ENCODE measurements at places on chromosomes 6 and 20. TPM values are rescaled to one million over a fixed set of nuclear protein-coding genes. Genes with fewer than 3 reads are reported as not detected.

DNA sequence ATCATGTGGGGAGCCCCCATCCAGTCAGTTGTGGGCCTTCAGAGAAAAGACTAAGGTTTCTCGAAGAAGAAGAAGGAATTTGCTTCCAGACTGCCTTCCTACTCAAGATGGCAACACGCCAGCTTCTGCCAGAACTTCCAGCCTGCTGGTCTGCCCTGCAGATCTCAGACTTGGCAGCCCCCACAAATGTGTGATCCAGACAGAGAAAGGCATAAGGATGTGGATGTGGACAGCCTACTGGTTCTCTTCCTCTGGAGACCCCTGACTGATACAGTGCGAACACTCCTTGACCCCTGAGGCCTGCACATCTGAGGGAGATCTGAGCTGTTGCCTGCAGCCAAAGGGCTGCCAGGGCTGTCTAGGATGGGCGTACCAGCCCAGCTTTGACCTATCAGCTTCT, 8.6 kb downstream of the GABRR1 start:
- no peak for DNase-seq

- DNase-seq = no peak
Measured at GRCh38 chr6:29112135-29112534, 4.3 kb downstream of the OR2J3 start.

The TMEM200A gene
- 18.5 TPM for total RNA-seq

The PPP1R14C gene
- total RNA-seq = 0.27 TPM

The ARFGEF3 gene
- total RNA-seq = 7.4 TPM

DNA sequence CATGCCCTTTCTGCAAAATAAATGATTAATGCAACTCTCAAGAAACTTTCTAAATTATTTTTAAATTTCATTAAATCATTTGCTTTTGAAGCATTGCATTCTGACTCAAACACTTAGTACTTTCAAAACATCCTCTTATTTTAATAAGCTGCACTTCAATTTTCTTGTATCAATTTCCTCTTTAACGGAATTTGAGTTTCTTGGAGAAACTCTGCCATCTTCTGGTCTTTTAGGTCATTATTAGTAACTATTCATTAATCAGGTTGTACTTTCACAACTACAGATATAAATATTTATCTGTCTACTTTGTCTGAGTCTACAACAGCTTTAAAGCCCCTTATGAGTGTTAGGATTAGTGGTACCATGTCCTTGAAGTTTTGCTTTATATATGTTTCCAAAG, 30.2 kb downstream of the TMX4 start:
- DNase-seq = no peak

- no peak for DNase-seq
Measured at GRCh38 chr6:86683132-86683908, 254.0 kb upstream of the HTR1E start.

- DNase-seq = no peak
Measured at GRCh38 chr6:21597801-21598673, 4.5 kb downstream of the SOX4 start.

DNA sequence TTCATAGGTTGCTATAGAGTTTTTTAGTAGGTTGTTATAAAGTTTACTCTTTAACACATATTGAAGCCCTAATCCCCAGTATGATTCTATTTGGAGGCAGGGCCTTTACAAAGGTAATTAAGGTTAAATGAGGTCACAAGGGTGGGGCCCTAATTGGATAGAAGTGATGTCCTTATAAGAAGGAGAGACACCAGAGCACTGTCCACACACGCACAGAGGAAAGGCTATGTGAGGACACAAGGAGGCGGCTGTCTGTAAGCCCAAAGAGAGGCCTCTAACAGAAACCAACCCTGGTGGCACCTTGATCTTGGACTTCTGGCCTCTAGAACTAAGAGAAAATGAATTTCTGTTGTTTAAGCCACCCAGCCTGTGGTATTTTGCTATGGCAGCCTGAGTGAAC, 98.5 kb downstream of the GJA10 start:
- no peak for DNase-seq

DNA sequence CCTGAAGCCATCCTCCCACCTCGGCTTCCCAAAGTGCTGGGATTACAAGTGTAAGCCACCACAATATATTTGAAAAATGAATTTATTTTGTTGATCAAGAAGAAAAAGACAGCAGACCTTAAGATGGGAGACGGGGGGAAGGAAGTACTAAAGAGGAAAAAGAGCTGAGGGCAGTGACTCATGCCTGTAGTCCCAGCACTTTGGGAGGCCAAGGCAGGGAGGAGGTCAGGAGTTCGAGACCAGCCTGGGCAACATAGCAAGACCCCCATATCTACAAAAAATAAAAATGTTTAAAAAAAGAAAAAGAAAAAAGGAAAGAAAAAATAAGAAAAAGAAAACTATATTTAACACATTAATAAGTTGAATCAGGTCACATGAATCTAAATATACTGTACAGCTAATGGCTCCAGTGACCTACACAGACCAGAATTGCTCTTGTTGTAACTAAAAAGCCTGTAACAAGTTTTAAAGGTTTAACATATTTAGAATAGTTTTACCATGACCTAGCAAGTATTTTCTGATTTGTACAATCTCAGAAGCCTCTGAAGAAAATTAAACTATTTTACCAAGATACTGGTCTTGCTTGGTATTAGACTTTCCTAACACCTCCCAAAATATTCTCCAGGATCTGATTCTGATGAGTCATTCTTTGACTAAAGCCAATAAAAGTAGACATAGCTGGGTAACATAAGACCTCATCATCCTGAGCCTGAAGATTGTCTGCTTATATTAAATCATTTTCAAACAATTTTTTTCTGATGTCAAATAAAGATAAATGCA, 4.3 kb upstream of the AKIRIN2 start:
- DNase-seq = no peak

The MACROD2 gene
- total RNA-seq = 13.8 TPM

- DNase-seq = no peak
Measured at GRCh38 chr6:414447-414846, 22.9 kb downstream of the IRF4 start.

DNA sequence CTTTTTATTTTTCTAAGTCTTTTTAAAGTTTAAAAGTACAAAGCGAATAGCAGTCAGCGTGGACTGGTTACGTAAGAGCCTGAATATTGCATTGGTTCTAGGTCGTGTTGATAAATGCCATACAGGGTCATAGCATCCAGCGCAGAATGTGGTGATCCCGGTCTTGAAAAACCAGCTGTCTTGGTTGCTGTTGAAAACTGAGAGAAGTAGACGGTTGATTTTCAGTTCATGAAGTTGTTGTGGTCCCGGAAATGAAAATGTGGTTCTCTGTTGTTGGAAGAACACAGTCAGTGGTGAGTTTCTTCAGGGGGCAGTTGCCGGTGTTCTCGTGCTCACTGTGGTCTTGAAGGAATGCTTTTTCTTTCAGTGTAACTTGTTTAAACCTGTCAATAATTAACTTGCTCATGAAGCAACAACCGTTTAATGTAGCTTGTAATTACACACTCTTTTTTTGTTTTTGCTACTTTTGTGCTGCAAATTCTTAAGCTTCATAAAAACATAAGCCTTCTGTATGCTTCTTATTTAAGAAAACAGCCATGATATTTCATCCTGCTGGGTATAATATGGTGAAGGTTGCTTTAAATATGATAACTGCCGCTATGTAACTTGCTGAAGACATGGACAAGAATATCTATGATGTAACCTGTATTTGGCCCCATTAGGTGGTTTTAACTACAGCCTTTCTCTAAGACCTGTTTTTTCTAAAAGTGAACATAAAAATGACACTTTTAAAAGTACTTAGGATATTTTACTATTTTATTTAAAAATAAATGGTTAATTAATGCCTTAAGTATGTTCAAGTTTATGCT, 64.8 kb upstream of the KIF25 start:
- no peak for DNase-seq

DNA sequence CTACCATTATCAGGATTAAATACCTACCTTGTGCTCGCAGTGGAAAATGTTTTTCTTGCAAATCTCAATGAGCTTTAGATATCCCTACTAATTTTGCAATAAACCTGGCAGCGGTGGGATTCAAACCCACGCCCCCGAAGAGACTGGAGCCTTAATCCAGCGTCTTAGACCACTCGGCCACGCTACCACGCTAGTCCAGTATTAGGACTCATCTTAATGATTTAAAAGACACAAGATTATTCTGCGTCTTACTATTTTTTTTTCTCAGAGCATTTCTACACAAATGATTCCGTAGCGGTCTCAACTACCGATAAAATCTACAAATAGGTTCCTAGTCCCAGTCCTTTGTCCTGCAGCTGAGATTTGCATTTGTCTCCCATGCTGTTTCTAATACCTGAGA, 35.2 kb upstream of the ZSCAN23 start:
- no peak for DNase-seq

The CRYBG1 gene
- 10.7 TPM for total RNA-seq

- no peak for DNase-seq
Measured at GRCh38 chr20:50412069-50412468, 98.1 kb upstream of the PTPN1 start.

DNA sequence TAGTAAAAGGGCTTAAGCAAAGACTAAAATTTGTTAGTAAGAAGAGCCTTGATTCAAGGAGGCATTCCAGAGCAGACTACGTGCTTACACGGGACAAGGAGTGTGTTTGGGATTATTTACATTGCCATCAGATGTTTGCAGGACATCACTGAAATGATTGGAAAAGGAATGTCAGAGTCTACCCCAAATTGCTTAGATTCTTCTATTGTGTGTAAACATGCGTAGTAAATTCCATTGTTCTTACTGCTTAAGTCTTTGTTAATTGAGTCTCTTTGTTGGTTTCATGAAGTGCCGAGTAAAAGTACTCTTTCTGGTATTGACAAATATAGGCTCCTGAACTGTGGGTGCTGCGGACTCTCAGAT, 60.5 kb downstream of the CD83 start:
- no peak for DNase-seq

DNA sequence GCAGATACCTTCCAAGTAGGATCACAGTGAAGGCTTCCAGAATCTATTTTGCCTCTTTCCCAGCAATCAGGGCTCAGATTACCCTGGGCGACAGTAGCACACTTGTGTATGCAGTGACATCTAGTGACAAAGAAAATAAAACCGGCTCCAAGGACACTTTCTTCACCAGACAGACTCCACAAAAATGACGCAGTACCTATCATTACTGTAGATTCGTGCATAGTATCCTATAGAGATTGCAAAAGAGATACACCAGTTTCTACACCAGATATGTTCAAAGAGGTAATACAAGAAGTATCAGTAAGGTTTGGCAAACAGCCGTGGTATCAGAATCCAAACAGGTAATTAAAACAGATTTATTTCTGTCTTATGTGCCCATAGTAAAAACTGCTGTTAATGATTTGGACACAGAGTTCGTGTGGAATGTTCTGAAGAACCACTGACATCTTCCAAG, 600.4 kb upstream of the JAG1 start:
- no peak for DNase-seq

GRCh38 chr20:63700199-63701050, 4.0 kb downstream of the TNFRSF6B start:
- peak; percentile 64 for DNase-seq

DNA sequence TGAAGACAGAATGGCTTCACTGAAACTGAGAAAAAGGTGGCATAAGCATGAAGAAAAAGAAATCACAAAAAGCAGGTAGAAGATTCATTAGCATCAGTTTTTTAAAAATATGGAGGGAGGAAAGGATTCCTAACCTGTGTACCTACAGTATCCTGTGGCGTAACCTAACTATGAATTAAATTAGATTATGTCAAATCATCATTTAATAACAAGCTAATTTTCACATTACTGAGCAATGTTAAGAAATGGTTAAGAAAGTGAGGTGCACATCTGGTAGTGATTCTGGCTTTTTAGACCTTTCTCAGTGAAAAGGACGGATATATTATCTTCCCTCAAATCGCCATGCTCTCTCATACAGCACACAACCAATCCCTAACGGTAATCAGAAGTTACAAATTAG, 12.5 kb downstream of the CD164 start:
- no peak for DNase-seq

- no peak for DNase-seq
Measured at GRCh38 chr6:34524971-34525370, 31.2 kb downstream of the SPDEF start.

DNA sequence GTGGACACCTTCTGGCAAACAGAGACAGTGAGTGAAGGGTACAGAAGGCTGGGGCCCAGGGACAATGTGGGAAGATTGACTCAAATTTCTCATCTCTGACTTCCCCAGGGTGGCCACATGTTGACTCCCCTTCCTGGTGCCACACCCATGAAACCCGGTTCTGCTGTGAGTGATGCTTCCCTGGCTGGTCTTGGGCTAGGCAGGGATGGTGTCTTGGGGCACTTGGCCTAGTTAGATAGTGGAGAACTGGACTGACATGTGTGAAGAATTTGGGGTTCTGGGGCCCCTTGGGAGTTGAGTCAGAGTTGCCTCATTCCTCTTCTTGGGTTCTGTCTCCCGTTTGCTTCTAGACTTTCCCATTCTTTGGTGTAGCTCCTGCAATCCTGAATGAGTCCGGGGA, 34.2 kb downstream of the GSS start:
- DNase-seq = no peak

DNA sequence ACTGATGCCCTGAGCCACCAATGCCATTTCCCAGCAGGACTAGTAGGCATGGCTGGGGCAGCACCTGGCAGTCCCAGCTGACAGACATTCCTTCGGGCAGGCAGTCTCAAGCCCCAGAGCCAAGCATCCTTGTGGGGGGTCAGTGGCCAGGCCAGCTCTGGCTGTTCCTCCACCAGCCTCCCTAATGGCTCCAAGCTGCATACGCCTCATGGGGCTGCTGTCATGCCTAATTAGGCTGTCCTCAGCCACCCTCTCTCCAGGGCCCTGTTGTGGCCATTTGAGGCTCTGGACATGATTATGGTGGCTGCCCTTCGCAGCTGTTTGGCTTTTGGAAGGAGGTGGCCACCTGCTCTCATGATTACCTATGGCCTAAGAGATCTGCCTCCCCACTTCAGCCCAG, 79.4 kb downstream of the DLGAP4 start:
- no peak for DNase-seq

DNA sequence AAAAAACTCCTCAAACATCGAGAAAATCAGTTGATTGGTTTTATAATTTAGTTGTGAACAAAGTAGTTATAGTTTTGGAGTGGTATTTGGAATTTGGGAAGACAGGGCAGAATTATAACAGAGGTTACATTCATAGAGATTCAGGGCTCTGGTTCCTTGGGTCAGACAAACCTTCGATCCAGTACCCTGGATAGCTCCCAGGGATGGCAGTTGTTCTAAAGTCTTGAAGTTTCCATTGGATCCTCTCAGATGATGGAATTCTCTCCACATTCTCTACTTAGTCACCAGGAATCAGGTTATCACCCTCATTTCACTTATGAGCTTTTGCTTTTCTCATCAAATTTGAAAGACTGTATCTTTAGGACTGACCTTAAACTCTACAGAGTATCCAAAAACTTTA, 285.1 kb downstream of the CENPW start:
- DNase-seq = no peak

The PHIP gene
- 43.6 TPM for total RNA-seq

The PNPLA1 gene
- 0.22 TPM for total RNA-seq

The CASS4 gene
- total RNA-seq = 2.4 TPM

The HSPA1B gene
- total RNA-seq = 181 TPM

GRCh38 chr6:87029711-87030314, 65.1 kb downstream of the CGA start:
- no peak for DNase-seq

GRCh38 chr6:36852481-36853147, 13.4 kb upstream of the CPNE5 start:
- no peak for DNase-seq

GRCh38 chr20:46875059-46875458, 19.6 kb upstream of the EYA2 start:
- DNase-seq = no peak

- no peak for DNase-seq
Measured at GRCh38 chr6:99189823-99190721, 159.4 kb downstream of the FAXC start.

The DEFB132 gene
- total RNA-seq = not detected

Data from sciatic nerve (tissue), 2 donors.